ENCODE measurements at places on chromosomes 16 and 17.

GRCh38 chr16:13471036-13471435 is 448.9 kb upstream of the ERCC4 start:
- DNase-seq: no peak

DNA sequence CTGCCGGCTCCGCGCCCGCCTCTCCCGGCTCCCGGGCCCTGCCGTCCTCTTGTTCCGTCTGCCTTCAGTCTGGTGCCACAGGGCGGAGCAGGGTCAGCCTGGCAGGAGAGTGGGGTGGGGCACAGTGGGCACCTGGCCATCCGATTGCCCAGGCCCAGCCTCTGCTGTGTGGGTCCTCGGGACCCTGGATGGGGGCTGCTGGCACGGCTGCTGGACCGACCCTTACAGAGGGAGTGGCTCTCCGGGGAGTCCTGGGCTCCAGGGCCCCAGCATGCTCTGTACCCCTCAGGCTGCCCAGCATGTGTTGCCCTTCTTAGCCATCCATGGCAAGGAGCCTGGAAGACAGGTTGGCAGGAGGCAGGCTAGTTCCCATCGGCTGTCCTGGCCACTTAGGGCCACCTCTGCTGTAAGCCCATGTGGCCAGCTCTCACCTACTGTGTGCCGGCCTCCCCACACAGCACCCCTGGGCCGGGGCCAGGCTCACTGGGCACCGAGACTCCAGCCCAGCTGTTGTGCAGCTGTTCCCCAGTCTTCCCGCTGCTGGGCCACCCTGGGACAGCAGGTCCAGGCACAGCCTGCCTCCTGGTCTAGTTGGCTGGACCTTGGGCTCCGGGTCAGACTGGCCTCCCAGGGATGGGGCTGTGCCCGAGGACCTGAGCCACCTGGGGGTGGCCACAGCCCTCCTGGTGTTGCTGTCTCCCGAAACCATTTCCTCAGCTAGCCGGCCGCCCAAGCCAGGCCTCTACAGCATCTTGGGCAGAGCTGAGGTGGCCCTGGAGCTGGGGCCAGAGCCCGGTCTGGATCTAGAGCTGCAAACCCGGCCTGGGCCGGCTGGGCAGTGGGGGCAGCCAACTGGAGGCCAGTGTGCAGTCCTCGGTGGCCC is 24.9 kb downstream of the BAHCC1 start:
- DNase-seq: no peak

DNA sequence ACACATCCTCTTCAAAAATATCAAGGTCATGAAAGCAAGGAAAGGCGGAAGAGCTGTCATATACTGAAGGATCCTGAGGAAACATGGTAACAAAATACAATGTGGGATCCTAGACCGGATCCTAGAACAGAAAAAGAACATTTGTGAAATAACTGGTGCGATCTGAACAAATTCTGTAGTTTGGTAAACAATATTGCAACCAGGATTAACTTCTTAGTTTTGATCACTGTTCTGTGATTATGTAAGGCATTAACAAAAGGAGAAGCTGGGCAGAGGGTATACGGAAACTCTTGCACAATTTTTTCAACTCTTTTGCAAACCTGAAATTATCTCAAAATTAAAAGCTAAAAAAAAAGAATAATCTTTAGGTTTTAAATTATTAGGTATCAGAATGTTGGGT is 109.7 kb downstream of the TRIM37 start:
- DNase-seq: no peak

DNA sequence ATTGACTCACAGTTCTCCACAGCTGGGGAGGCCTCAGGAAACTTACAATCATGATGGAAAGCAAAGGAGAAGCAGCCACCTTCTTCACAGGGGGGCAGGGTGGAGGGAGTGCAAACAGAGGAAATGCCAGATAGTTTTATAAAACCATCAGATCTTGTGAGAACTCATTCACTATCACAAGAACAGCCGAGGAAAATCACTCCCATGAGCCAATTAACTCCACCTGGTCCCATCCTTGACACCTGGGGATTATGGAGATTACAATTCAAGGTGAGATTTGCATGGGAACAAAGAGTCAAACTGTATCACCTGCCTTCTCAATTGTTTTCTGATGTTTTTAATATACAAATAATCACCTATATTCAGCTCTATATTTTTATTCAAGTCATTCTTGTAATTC is 1527.3 kb upstream of the GOT2 start:
- DNase-seq: no peak

GRCh38 chr16:77898671-77899211 is 110.4 kb downstream of the VAT1L start:
- no peak for DNase-seq

DNA sequence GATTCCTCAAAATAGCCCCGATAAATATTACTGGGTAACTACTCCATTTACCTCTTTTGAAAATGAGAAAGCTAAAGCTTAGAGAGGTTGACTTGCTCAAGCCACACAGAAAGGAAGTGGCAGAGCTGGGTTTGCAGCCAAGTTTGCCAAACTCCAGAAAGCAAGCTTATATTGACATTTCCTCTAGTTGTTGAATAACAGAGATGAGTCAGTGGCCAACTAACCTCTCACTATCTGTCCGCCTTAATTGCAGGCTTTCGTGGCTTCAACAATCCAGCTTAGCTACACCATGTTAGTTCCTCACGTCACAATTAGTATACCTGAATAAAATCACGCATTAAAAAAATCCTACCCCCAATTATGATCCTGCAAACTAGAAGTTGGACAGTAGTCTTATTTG is 151.7 kb downstream of the CNTNAP4 start:
- DNase-seq: no peak

- no peak for DNase-seq
Measured at GRCh38 chr17:33725675-33726271, 432.7 kb upstream of the ASIC2 start.

GRCh38 chr16:21704733-21705132 is 41.0 kb downstream of the OTOA start:
- no peak for DNase-seq

- DNase-seq: no peak
Measured at GRCh38 chr16:4214215-4214621, 27.7 kb downstream of the SRL start.
